Type B pancreatic cell (in vitro differentiated cells): ENCODE measurements at places on chromosomes 1 and 21.

DNA sequence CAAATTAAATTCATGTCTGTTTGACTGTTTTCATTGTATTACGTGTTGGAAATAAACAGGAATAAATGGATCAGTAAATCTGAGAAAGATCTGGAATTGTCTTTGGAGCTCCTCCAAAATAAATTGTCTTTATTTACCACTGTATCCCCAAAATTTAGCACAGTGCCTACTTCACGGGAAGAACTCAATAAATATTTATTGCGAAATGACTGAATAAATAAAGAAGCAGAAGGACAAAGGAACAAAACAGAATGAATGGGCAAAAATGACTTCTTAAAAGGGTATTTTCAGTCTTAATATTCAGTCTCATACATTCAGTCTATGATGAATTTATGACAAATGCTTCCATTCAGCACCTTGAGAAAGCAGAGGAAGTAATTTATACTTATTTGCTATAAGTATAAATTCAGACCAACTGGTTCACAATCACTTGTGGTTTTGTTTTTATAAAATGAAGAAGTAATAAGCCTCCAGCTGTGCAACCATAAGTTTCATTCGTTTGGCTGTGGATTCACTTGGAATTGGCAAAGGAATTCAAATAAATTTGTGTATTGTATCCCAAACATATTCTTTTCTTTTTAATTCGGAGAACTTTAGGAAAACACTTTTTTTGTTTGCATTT, 19.2 kb upstream of the PRKAA2 start:
- no peak for DNase-seq

GRCh38 chr1:197797010-197797409, 21.7 kb upstream of the DENND1B start:
- DNase-seq, result no peak

- no peak for DNase-seq
Measured at GRCh38 chr1:82160036-82160435, 359.3 kb downstream of the ADGRL2 start.

- no peak for DNase-seq
Measured at GRCh38 chr1:6009120-6010040, 17.2 kb upstream of the NPHP4 start.

- no peak for DNase-seq
Measured at GRCh38 chr1:119767486-119767885, 1.2 kb downstream of the HMGCS2 start.

- DNase-seq, result no peak
Measured at GRCh38 chr1:68585351-68585750, 88.5 kb upstream of the DEPDC1 start.

DNA sequence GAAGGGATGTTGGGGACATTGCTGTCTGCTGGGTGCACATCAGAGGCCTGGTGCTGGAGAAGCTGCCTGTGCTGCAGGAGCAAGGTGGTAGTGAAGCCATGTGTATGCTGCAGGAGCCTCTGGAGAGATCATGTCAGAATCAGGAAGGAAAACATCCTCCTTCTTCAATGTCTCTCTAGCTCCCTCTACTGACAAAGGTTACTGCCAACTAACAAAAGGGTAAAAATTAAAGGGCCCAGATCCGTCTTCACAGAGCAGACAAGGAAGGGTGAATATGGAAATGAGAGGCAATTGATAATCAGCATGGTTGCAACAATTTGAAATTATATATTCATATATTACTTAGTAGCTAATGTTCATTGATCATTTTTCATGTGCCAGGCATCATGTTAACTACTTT, 32.2 kb downstream of the FAM177B start:
- no peak for DNase-seq

DNA sequence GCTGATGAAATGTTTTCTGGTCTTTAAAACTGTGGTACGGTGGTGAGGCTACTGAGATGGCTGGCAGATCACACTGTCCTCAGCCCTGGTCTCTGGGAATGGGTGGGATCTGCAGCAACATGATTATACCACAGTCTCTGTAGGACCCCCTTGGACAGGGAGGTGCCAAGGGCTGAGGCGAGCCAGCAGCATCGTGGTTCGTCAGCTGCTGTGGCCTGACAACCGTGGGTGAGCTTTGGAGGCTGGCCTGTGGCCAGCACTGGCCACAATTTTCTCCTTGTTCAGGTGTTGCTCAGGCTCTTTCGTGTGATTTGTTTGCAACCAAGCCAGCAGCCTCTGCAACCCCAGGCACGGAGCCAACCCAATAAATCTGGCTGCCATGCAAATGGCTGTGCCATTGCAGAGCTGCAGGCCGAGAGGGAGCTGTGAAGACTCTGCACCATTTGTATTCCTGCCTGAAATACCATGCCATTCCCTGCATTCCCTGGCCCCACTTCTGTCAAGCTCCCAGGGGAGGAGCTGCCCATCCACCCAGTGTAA, 70.9 kb downstream of the PCP4 start:
- DNase-seq, result no peak

DNA sequence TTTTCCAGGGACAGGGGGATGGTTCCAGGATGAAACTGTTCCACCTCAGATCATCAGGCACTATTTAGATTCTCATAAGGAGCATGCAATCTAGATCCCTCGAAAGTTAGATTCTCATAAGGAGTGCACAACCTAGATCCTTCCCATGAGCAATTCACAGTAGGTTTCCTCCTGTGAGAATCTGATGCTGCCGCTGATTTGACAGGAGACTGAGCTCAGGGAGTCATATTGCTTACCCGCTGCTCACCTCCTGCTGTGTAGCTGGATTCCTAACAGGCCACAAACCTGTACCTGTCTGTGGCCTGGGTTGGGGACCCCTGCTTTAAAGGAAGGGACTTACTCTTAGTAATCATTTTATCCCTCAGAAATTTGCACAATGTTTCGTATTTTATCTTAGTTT, 9.3 kb downstream of the CTH start:
- no peak for DNase-seq

GRCh38 chr1:172180501-172181285, 239.8 kb upstream of the C1orf105 start:
- DNase-seq, result no peak

GRCh38 chr1:30731806-30732276, 8.5 kb upstream of the MATN1 start:
- DNase-seq, result no peak

DNA sequence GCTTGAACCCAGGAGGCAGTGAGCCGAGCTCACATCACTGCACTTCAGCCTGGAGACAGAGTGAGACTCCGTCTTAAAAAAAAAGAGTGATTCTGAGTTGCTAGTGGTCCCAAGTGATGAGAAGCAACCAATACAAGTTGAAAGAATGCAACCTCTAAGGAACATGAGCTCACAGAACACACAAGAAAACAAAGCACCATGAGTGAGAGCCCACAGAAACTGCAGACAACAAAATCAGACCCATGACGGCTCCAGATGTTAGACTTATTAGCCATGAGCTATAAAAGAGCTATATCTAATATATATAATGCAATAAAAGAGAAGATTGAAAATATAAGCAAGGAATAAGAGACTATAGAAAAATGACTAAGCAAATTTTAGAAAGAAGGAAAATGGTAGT, 50.0 kb downstream of the MATN1 start:
- DNase-seq, result no peak

- DNase-seq, result no peak
Measured at GRCh38 chr1:243264717-243265116, 8.9 kb downstream of the SDCCAG8 start.

- DNase-seq, result no peak
Measured at GRCh38 chr1:16141573-16142336, 14.1 kb downstream of the EPHA2 start.

- DNase-seq, result no peak
Measured at GRCh38 chr1:47390843-47391242, 25.2 kb upstream of the FOXE3 start.

DNA sequence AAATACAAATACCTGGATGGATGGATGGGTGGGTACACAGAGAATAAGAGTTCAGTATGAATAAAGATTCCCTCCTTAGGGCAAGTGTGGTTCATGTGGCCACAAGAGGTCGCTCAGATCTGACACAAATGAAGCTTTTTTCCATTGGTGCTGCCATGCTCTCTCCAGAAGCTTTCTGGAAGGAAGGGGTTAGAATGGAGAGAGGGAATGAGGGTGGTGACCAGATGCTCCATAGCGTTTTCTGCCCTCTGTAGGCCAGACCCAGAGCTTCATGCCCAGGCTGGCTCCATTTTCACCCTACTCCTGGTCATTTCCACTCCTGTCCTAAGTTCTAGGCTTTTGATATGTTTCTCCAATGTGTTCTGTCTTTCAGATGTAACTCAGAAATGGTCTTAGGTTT, 3.3 kb upstream of the FCRL6 start:
- DNase-seq, result no peak

GRCh38 chr1:25112400-25112799, 119.9 kb downstream of the SYF2 start:
- DNase-seq, result no peak

GRCh38 chr1:29878501-29878900, 642.2 kb downstream of the PTPRU start:
- no peak for DNase-seq

- DNase-seq, result no peak
Measured at GRCh38 chr1:174913225-174913903, 86.4 kb upstream of the CACYBP start.

DNA sequence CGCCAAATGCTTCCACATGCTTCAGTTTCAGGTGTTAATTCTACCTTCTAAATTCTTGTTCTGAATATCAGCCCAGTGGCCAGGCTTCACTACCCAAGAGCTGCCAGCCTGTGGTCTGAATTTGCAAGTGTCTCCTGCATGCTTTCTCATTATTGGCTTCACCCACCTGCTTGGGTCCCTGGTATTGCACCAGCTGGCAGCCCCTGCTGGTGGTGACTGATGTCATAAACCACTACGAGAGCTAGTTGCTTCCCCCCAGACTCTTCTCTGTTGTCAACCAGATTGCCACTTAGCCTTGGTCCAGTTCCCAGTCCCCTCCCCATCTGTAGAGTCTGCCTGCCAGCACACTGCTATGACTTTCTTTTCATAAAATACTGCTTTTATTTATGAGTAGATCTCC, 197.7 kb upstream of the DUSP10 start:
- no peak for DNase-seq

DNA sequence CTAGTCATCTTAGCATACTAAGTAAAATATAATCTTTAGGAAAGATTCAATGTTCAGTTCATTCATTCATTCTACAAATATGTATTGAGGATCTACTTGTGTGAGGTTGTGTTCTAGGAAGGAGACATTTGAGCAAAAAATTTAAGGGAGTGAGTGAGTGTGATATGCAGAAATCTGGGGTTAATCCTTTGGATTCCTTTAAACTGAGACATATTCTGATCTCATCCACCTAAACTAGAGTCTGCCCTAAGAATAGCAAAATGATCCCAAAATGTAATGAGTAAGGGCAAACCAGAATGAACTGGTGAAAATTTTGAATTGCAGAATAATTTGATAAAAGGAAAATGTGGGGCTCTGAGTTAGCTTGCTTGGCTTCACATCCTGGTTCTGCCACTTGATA, 8.6 kb downstream of the UBE2U start:
- DNase-seq, result no peak

- no peak for DNase-seq
Measured at GRCh38 chr1:10213186-10213705, 2.9 kb downstream of the KIF1B start.

DNA sequence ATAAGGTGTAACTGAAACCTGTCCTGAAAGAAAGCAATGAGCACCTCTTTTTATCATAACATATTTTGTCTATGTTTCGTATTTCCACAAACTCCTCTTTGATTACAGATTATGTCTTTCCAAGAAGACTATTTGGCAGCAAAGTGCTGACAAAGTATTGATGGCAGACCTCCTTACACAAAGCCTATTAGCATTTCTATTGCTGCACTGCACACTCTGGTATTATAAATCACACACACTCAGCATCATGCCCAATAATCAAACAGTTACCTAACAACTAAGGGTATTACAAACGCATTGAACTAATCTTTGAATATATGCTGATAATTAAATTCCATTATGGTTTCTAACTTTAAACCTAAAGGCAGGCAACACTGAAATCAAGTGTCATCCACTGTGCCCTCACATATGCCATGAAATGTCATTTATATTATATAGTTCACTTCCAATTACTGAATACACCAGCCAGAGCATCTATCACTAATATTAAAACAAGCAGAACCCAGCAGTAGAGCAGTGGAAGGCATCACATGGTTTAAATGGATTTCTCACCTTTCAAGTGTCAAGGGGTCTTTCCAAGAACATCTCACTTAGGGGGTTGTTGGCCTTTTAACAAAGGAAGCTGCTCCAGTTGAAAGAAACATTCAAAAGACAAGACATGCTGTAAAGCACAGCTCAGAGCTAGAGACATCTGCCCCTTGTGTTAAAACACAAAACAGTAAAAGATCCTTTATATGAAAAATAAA, 239.1 kb downstream of the RERE start:
- no peak for DNase-seq

DNA sequence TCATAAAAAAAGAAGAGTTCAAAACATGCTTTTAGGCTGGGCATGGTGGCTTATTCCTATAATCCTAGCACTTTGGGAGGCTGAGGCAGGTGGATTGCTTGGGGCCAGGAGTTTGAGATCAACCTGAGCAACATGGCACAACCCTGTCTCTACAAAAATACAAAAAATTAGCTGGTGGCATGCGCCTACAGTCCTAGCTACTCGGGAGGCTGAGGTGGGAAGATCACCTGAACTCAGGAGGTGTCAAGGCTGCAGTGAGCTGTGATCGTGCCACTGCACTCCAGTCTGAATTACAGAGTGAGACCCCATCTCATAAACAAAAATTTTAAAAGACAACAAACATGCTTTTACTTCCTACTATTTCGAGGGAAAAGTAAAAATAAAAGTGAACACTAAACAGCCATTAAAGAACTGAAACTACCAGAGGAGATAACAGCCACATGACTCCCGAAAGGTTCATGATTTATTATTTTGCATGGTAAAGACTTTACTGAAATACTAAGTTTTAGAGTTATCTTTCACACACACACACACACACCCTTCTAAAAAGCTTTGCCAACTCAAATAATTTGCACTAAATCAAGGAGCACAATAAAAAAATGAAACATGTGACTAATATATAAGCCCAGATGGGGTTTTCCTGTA, 48.1 kb downstream of the USP1 start:
- DNase-seq, result no peak

DNA sequence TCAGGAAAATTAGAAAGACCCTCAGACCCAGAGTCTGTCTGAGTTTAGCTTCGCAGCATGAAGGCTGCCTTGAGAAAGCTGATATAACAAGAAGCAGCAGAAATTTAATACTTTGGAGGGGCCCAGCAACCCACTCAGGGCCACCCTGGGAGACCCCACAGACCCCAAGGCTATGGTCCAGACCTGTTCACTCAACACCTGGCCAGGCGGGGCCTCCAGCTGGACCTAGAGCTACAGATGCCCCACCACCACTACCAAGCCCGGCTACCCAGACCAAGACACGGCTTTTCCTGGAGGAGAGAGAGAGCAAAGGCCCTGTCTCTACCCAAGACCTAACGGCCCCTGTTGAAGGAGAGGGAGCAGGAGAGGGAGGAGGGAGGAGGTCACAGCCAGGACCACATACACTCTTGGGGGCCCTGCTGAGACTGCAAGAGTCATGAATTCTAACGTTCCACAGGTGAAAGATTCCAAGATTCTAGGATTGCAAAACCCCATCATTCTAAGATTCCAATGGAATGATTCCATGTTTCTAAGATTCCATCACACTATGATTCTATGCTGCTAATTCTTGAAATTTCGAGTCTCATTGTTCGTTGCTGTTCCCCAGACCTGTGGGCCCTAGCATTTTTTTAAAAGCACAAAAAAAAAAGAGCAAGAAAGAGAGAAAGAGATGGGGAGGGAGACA, 53.2 kb downstream of the LACTBL1 start:
- DNase-seq, result no peak
